ENCODE measurements at places on chromosomes 4 and X.

- no peak for DNase-seq
Observed at GRCh38 chr4:187887906-187888305, 107.7 kb upstream of the ZFP42 start.

GRCh38 chr4:88857588-88857987 lies 160.0 kb upstream of the NAP1L5 start:
- DNase-seq, result no peak

- DNase-seq, result no peak
Observed at GRCh38 chr4:185127021-185127925, 15.8 kb upstream of the SLC25A4 start.

DNA sequence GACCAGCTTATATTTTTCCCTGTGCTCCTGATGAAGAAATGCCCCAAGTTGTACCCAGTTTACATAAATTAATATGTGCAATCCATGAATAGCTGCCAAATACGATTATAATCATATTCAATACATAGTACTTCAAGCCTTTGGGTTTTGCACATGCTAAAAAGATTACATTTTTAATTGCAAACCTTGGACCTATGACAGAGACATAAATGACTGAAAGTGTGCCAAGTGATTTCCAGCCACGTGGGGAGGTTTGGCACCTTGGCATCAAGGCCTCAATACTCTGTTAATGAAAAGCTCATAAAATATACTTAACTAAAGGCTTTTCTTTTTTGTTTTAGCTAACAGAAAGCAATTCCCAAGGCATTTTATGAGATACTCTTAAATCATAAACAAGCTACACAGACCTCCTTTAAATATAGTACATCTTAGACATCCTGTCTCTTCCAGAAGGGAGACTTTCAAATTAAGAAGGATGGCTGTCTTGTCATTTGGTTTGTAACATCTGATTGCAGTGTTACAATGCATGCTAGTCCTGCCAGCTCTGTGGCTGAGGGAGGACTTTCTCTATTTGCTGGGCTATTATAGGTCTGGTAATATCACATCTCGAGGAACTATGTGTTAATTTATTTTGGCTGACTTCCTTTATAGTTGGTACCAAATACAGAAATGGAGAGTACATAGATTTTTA lies 404.1 kb downstream of the AFF2 start:
- no peak for DNase-seq

DNA sequence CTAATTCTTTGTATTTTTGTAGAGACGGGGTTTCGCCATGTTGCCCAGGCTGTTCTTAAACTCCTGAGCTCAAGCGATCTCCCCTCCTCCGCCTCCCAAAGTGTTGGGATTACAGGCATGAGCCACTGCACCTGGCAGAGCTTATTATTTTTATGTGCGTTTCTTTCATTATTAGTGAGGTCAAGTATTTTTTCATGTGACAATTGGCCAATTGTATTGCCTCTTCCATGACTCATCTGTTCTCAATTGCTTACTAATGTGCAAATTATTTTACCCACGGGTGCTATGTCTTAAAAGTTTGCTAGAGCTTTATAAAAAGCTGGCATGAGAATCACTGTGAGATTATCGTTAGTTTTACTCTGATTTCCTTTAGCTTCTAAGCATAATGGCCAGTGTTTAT lies 13.0 kb upstream of the ARX start:
- no peak for DNase-seq

Measured in activated CD4-positive, CD25-positive, alpha-beta regulatory T cell (primary cell).